CD4-positive, alpha-beta T cell treated with Interleukin-21 for 1 hour (primary cell): ENCODE measurements at places on chromosomes 2 and 18.

- no peak for DNase-seq
These were observed 56.0 kb downstream of the PIK3C3 start for GRCh38 chr18:42011053-42011452.

GRCh38 chr18:53380063-53380639, 844.3 kb downstream of the MBD2 start:
- DNase-seq: no peak

DNA sequence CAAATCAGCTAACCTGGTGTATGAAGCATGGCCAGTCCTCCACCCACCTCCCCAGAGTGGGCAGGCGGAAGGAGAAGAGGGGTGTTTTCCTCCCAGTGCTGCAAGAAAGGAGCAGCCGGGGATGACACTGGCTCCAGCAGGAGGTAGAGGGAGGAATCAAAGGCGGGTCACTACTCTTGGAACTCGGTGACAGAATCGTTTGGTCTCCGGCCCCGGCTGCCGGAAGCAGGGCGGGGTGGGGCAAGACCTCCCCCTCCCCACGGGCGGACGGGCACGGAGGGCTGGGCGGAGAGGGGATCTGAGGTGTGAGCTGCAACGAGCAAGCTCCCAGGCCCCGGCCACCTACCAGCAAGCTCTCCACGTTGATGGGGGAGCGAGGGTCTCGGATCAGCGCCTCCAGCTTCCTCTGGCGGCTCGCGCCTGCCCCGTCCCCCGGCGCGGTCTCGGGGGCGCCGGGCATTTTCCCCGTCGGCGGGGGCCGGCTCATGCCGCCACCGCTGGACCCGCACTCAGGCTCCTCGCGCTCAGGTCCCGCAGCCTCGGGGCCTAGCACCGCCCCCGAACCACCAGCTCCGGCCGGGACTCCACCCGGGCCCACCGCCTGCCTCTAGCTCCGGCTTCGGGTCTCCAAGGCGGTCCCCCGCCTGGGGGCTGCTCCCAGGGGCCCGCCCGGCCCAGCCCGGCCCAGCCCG, 640 bp downstream of the ROCK2 start:
- DNase-seq: peak; percentile 18

DNA sequence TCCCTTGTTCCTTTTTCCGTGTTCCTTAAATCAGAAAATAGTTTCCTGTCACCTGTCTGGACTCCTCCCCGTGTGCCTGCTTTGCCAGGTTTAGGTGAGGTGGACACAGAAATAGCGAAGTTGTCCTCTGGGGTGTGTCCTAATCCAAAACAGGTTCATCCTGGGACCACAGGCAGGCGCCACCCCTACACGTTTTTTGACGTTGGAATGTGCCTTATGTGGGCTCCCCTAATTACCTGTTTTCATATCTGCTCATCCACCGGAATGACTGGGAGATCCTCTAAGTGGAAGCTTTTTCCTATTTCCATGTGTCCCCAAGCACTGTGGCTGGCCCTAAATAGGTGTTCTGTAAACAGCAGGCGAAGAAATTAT, 49.0 kb upstream of the PAIP2B start:
- DNase-seq: no peak

DNA sequence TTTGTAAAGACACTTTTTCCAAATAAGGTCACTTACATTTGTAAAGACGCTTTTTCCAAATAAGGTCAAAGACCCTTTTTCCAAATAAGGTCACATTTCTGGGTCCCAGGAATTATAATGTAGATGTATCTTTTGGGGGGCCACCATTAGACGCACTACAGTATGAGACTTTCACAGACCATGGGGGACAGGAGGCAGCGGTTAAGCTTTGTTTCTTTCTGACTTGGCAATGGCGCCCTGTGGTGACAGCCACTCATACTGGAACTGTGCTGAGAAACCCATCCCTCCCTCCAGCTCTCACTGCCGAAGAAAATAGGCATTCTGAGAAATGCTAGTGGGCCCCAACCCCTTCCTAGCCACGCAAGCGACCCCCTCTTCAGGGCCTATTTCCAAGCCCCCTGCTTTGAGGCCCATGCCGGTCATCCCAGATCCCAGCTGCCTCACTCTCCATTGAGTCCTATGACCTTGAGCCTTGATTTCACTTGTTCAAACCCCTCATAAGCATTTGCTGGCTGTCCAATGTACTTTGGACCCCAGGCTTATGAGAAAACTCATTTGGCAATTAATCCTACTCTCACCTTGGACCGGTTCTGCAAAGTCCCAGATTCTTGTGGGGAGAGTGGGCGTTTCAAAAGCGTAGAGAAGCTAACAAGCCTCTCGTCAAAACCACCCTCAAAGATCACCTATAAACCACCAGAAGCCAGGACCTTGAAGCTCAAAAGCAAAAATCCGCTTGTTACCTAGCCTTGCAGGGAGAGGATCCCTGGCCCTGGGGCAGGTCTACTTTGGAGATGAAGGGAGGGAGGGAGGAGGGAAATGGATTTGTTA, 11.3 kb upstream of the SPATA3 start:
- DNase-seq: peak; percentile 10

DNA sequence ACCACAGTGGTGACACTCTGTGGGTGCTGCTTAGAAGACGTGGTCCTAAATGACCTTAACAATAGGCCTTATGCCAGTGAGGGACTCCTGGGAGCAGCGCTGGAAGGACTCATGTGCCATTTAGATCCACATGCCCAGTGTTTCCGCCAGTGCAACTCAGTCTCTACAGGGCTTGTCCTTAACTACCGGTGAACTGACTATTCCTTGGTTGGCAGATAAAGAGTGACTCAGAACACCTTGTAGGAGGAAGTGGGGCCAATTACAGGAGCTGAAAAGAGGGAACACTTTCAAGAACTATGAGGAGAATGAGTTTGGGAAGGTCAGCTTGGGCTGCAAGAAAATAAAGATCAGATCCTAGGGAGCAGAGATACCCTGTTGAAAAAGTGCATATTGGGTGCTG, 1.8 kb upstream of the CDK5R2 start:
- no peak for DNase-seq

DNA sequence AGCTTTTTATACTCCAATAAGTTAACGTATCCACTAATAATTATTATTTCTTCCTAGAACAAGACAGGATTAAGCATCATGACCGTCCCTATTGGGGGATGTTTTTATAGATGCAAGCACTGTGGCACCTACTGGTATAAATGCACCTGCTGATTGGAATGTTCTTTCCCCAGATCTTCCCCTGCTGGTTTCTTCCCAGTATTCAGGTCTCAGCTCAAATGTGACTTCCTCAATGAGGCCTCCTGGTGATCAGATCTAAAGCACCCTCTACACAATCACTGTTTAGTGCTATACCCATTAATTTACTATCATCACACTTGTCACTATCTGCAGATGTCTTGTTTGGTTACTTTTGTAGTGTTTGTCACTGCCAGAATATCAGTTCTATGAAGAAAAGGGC, 3.9 kb upstream of the TYMS start:
- DNase-seq: no peak

DNA sequence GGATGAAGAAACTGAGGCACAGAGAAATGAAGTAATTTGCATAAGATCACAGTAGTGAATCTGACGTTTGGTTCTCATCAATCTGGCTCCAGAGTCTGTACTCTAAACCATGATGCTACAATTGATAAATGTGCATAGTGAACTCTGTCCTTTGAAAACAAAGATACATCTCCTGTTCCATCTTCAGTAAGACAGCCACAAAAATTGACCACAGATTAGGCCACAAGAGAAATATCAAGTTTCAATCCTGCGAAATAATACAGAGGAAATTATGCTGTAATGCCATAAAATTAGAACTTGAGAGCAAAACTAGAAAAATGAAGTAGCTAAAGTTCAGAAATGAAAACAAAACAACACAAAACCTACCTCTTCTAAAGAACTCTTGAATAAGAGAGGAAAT, 28.4 kb downstream of the FAM98A start:
- no peak for DNase-seq

- no peak for DNase-seq
These were observed 224.2 kb upstream of the CXCR4 start for GRCh38 chr2:136342138-136342537.

DNA sequence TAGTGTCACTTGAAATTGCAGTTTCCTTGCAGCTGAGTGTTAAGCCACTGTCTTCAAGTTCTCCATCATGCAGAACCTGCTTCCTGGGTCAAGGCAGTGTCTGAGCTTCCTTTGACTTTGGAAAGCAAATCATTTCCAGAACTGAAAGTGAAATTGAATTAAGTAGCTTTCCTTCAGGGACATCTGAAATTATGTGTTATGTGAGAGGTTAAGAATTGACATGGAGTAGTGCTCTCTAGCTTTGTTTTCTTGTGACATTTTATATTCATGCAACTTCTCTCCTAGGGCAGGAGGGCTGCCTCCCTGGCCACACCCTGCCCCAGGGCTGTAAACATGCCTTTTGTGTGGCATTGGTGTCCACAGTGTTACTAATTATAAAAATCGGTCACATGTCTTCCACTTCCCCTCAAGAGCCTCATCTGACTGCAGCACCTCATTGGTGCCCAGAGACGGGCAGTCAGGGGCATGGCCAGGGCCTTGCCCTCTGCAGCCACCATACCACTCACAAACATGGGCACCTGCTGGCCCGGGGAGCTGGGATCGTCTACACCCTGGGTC, 14.4 kb downstream of the RAB12 start:
- peak; percentile 15 for DNase-seq

- DNase-seq: no peak
These were observed 247.3 kb downstream of the NUP35 start for GRCh38 chr2:183371545-183371944.

DNA sequence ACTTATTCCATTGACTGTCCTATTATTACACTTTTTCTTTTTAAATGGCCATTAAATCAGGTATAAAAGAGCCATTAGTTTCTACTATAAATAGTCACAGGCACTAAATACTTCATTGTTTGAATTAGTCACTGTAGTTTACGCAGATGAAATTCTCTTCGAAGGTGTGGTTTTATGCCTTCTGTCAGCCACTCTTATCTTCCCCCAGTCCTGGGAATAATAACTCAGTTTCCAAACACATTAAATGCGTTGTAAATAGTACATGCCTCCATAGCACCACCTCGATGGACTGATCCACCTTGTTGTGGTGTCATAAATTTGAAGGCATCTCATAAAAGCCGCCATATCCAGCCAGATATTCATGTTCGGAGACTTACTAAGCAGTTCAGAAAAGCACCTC, 72.1 kb upstream of the PARD3B start:
- no peak for DNase-seq

DNA sequence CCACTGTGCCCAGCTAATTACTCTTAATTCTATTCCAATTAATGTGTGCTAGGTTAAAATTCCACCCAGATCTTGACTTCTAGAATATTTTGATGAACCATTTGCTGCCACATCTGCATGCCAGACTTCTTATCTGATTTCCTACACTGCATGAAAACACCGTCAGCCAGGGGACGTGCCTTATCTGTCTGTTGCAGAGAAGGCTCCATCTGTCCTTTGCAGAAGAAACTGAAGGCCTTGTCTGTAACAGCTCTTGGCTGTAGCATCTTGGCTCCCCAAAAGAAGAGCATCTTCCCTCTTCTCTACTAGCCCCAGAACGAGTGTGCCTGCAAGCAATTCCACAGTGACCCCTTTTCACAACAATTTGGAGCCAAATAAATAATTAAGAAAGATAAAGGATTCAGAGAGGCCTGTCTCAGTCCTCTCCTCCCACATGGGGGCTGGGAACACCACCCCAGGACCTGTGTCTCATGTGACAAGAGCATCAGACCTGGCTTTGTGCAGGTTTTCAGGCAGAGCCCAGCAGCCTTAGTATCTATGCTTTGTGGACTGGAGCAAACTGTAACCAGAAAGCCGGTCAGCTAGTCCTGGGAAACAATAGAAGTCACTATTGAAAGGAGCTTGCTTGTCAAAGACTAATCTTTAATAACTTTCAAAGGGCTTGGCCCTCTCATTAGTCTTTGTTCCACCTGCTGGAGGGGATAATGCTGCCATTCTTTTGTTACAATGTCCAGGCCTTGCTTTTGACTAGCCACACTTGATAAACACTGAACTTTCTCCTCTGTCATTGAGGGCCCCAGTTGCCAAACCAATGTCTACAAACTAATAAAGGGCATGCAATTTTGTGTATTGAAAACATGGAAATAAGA, 84.0 kb upstream of the NEUROD1 start:
- no peak for DNase-seq

- no peak for DNase-seq
These were observed 139.0 kb upstream of the ITGB6 start for GRCh38 chr2:160338901-160339685.

- no peak for DNase-seq
These were observed 68.6 kb downstream of the ZBTB7C start for GRCh38 chr18:48340560-48340959.

GRCh38 chr2:64453770-64454385, at the start of gene LGALSL:
TSS of gene LGALSL (plus strand) at chr2:64454162. CDS start at chr2:64454546, 384 bp downstream.
- no peak for DNase-seq

- peak; percentile 70 for DNase-seq
These were observed 573 bp downstream of the KDSR start for GRCh38 chr18:63366213-63367052.

- DNase-seq: no peak
These were observed 12.0 kb upstream of the DARS1 start for GRCh38 chr2:135997380-135997779.

- no peak for DNase-seq
These were observed 106.4 kb downstream of the CTAGE1 start for GRCh38 chr18:22311301-22311700.

GRCh38 chr2:187397886-187398285, 50.2 kb downstream of the CALCRL start:
- no peak for DNase-seq

- DNase-seq: no peak
These were observed 614.5 kb downstream of the IRS1 start for GRCh38 chr2:226184940-226185615.

DNA sequence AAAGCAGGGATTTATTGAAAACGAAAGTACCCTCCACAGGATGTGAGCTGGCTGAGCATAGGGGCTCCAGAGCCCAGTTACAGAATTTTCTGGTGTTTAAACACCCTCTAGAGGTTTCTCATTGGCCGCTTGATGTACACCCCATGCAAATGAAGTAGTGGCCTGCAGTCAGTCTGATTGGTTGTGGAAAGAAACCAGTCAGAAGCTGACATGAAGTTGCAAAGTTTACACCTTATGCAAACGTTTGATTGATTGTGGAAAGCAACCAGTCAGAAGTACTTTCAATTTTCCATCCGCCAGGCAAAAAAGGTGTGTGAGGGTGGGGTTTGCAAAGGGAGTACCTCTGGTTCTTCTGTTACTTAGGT, 62.3 kb downstream of the VWA3B start:
- peak; percentile 44 for DNase-seq

DNA sequence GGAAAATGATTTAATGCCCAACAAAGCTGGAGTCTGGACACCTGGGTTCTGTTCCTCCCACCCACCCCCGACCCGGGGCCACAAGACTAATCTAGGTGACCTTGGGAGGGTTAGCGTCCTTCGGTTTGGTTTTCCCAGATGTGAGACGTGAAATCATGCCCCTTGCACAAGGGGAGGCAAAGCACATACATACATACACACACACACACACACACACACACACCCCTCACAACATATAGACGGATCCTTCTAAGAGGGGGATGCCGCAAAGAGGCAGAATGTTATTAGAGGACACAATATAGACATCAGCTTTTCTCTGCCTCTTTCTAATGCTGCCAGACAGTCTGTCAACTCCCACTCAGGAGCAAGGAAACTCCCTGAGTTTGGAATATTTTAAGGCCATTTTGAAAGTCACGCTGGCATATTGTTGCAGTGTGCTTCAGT, 616 bp upstream of the RBMS1 start:
- no peak for DNase-seq

GRCh38 chr2:17363846-17364245, 154.4 kb downstream of the RAD51AP2 start:
- no peak for DNase-seq
